ENCODE measurements at places on chromosomes 5 and 9.
A peak's percentile ranks its signal among the peaks of the same experiment; 100 is the strongest.

- DNase-seq: no peak
Measured at GRCh38 chr9:118651511-118651910, 717.7 kb downstream of the BRINP1 start.

GRCh38 chr9:120942186-120943001, 15.8 kb upstream of the TRAF1 start:
- no peak for DNase-seq

DNA sequence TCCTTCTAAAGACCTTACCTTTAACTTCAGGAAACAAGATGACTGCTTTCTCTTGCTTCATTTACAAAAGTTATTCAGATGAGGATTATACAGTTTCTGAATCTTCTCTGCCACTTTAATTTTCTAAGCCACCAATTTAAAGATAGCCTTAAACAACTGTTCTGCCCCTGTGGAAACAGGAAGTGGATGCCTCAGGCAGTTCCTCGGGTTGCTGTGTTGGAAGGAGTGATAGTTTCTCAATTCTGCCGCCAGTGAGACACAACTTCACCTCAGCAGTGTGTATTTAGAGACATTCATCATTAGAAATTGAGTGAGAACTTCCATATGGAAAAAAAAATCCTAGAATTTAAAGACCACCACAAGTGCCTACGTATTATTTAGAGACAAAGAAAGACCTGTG, 475.1 kb upstream of the WWC1 start:
- DNase-seq: no peak

GRCh38 chr9:80893190-80893589, 796.2 kb downstream of the TLE1 start:
- no peak for DNase-seq

- DNase-seq: no peak
Measured at GRCh38 chr9:134995792-134996120, 78.0 kb upstream of the FCN1 start.

- no peak for DNase-seq
Measured at GRCh38 chr9:136244969-136245218, 718 bp downstream of the QSOX2 start.

DNA sequence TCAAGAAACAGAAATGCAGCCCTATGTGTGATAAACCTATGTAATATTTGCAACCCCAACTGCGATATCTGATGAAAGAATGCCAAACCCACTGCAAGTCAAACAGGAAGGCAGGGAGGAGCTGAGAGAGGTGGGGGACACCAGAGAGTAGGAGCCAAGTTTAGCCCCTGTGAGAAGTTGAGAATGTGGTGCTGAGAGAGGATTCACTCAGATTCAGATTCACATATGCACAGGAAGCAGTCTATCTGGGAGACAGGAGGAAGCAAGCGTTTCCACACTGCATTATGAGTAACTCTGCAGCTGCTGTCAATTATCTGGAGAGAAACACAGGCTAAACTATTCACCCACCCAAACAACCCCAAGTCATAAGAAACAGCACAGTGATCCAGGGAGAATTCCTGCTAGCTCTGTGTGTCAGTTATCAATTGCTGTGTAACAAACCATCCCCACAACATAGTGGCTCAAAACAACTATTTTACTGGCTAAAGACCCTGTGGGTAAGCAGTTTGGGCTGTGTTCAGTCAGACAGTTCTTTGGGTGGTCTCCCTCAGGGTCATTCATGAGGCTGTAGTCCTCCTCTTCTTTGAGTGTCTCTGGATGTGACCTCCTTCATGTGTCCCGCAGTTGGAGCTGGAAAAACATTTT, 161.9 kb upstream of the RAI14 start:
- no peak for DNase-seq

DNA sequence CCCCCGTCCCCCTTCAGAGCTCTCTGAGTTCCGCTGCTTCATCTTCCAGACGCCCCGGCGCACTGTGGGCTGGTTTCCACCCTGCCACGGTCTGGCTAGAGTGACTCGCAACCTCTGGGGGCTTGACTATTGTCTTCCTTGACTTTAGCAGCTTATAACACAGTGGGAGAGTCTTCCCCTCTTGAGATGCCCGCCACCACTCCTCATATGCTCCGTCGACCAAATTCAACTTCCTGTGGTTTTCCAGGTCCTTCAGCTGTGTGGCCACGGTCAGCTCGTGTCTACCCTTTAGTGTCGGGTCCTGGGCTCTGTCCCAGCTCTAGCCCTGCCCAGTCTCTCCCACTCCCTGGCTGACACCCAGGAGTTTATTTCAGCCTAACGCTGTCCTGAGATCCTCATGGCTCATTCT, 28.2 kb upstream of the NCS1 start:
- no peak for DNase-seq

DNA sequence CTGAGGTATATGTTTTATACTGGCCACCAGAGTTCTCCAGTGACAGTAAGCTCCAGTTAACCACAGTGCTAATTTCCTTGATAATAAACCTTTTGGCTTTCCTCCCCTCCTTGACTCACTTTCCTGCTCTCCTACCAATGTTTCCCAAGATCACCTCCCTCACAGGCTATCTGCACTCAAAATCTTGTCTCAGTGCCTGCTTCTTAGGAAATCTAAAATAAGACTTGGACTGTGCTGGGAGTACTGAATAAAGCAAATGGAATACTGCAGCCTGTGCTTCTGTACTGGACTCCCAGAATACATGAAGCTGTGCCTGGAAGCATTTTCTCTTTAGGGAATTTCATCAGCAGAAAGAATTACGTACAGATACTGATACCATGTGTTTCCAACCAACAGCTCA, 1.7 kb upstream of the DCP2 start:
- DNase-seq: no peak

- no peak for DNase-seq
Measured at GRCh38 chr5:89034588-89034987, 151.6 kb upstream of the MEF2C start.

DNA sequence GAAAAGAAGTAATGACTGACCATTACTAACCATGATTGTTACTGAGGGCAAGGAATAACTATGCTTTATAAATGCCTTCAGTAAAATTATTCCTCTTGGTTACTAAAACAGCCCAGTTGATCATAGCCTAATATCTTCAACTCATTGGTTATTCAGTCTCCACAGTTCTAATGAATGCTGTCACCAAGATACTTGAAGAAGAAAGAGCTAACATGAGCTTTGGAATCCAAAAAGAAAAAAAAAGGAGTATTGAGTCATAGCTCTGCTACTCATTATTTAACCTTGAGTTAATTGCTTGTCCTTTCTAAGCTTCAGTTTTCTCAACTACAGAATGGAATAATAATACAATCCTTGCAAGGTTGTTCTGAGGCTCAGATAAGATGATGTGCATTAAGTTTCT, 187.7 kb downstream of the BRINP1 start:
- no peak for DNase-seq

- no peak for DNase-seq
Measured at GRCh38 chr5:56369361-56369811, 136.3 kb upstream of the ANKRD55 start.

DNA sequence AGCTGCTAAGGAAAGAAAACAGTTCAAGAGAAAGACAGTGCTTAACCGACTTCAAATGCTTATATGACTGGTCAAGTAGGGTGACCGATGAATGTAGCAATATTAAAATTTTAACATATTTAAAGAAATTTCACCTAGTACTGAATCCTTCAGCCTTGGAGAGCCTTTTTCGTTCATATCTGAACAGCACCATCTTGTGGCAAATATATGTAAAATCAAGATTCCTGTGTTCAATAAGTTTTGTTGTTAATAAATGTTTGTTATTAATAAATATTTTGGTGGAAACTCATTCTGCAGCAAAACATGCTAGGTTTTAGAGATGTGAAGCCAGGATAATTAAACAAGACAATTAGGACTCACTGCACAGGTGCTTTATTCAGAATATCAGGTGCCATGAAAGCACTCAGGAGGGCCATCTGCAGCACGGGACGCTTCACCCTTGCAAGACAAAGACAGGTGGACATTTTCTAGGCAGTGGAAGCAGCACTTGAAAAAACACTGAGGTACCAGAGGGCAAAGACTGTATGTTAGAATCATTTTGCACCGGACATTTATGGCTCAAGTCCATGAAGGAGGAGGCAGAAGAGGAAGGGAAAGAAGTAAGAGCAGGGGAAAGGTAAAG, 15.6 kb downstream of the TICAM2 start:
- DNase-seq: peak; percentile 35

- DNase-seq: no peak
Measured at GRCh38 chr5:150948539-150948938, 43.8 kb upstream of the ZNF300 start.

GRCh38 chr5:74501674-74502478, 138.7 kb downstream of the ENC1 start:
- DNase-seq: no peak

- no peak for DNase-seq
Measured at GRCh38 chr9:68822596-68823165, 117.6 kb downstream of the PIP5K1B start.

DNA sequence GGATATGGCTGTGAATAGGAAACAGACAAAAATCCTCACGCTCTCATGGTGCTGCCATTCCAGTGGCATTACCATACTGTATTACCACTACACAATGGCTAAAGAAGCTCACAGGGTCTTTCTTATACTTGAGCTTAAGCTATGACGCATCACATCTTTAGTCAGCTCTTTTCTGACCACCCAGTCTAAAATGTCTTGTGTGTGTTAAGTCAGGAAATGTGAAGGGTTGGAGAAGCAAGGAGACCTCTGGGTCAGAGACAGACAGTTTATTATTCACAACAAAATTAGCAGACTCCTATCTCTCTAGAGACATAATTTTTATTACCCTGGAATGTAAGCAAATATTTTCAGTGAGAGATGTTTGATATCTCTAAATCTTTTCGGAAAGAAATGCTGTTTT, 1583.2 kb upstream of the WWC1 start:
- no peak for DNase-seq

- DNase-seq: no peak
Measured at GRCh38 chr9:97981846-97982682, 1.1 kb upstream of the ANP32B start.

- DNase-seq: no peak
Measured at GRCh38 chr5:83964271-83964670, 243.6 kb upstream of the HAPLN1 start.

DNA sequence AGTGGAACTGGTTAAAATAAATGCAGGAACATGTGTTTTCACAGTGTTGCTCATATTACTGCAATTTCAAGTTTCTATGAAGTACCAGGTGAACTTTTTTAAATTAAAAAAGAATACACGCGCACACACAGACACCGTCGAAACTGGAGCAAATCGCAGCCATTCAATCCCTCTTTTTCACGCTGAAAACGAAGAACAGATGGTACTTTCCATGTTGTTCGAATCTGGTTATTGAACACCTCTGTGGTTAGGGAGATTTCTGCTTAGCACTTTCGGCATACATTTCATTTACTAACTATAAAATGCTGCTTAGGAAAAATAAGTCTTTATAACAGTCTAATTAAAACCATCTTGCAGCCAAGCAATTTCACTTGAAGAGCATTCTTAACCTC, 6.8 kb downstream of the ZNF608 start:
- no peak for DNase-seq

DNA sequence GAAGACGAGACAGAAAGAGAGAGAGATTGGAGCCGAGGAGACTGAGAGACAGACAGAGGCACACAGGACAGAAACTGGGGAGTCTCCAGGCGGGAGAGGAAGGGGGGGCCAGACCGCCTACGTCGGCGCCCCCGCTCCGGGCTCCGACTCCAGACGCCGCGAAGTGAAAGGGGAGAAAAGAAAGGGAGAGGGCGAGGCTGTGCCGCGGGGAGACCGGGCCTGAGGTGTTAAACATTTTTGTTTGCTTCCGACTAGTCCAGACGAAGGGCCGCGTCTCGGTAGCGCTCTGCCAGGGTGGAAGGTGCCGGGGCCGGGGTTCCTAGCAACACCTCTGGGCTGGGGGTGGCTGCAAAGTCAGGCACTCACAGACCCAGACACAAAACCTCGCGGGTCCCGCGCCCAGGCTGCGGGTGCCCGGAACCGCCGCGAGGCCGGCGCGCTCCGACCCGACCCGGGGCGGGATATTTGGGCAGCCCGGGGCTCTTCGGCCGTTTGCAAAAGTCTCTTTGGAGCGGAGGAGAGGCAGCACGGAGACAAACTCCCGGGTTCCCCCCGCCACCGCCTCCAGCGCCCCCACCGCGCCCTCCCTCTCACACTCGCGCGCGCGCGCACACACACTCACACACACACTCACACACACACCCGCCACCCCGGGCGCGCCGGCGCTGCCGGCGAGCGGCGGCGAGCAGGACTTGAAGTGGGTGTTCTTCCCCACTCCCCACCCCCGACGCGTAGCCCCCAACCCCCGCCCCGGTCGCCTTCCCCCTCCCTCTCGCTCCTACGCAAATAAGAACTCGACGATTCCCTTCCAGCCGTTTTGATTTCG, 626 bp upstream of the FST start:
- no peak for DNase-seq

GRCh38 chr9:114363424-114363823, 24.4 kb downstream of the AKNA start:
- DNase-seq: no peak

DNA sequence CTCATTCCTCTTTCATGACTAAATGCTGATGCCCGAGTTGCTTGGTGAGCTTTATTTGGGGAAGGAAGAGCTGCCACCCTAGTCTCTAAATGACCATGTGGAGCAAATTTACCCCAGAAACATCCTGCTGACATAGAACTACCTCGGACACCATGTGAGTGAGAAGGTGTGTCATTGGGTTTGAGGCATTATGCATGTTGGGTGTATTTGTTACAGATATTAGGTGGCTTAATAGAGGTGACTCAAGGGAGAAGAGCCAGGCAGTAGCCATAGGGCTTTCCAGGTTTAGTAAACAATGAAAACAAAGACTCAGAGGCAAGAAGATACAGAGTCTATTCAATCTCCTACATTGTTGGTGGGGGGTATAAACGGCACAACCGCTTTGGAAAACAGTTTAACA, 581.5 kb downstream of the CCDC171 start:
- no peak for DNase-seq

GRCh38 chr5:1116977-1117376, 5.1 kb upstream of the SLC12A7 start:
- no peak for DNase-seq

GRCh38 chr9:125629446-125629845, 77.6 kb downstream of the MAPKAP1 start:
- no peak for DNase-seq

DNA sequence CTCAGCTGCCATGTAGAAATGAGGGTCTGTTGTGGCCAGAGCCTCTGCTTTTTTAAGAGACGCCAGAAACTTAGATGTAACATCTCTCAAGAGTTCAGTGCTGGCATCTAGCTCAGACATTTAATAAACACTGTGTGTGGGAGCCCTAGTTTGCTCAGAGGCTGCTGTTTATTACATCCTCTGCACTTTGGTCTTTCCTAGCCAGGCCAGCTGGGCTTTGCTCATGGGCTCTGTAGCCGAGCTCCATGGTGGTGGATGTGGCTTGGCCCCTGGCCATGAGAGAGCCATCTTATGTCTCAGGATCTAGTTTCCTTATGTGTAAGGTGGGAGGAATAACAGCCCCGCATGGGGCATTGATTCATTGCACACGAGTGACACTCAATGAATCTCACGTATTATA, 30.0 kb downstream of the ARHGEF37 start:
- DNase-seq: no peak

- DNase-seq: no peak
Measured at GRCh38 chr5:83340511-83340918, 131.0 kb upstream of the VCAN start.

- no peak for DNase-seq
Measured at GRCh38 chr5:180170106-180170809, 38.8 kb downstream of the RASGEF1C start.
